ENCODE measurements at places on chromosomes 1 and 21.

DNA sequence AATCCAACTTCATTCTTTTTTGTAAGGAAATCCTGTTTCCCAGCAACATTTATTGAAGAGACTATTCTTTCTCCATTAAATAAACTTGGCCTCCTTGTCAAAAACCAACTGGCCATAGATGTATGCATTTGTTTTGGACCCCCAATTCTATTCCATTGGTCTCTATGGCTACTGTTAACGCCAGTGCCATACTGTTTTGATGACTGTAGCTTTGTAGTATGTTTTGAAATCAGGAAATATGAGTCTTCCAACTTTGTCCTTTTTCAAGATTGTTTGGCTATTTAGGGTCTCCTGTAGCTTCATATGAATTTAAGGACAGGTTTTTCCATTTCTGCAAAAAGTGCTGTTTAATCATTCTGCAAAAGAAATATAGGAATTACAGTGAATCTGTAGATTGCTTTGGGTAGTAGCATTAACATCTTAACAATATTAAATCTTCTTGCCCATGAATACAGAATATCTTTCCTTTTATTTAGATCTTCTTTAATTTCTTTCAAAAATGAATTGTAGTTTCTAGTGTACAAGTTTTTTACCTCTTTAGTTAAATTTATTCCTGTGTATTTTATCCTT lies 61.3 kb downstream of the ITGB3BP start:
- no peak for DNase-seq

DNA sequence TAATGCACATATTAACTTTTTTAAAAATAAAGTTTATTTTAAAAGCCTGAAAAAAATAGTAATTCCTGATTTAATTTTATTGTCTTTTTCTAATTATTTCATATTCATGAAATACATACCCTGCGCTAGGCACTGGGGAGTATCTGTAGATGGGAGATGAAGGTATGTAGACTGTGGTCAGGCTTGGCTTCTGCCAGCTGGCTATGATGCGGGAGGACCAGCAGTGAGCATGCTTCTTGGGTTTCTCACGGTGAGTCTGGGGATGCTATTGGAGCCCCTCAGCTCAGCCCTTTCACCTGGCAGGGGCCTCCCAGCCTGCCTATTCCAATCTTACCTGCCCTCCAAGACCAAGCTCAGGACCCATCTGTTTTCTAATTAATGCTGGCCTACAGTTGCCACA lies 138.4 kb downstream of the NOS1AP start:
- DNase-seq, result no peak

DNA sequence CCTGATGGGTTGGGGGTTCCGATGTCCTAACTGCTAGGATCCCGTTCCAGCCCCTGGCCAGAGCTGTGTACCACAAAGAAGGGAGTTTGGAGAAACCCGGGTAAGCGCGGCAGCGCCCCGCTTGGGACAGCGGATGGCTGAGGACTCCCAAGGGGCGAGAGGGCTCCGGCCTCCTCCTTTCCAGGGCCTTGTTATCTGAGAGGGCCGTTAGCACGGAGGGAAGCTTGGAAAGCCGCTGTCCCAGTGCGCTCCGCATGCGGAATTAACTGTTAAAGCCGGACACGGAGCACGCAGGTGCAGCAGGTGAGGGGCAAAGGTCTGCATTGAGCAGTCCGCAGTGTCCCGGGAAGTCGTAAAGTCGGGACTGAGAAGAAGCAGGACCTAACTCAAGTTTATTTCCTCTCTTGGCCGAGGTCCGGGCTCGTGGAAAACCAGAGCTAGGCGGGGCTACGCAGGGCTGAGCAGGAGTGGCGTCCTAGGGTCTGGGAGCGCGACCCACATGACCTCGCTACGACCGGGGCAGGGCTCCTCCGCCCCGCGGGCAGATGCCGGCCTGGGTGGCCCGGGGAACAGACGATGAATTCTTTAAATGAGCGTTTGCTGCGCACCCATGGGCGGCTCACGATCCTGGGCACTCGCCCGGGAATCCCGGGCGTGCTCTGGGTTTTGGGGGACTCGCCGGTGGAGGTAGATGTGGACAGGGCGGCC lies 4.5 kb downstream of the LHX4 start:
- no peak for DNase-seq

DNA sequence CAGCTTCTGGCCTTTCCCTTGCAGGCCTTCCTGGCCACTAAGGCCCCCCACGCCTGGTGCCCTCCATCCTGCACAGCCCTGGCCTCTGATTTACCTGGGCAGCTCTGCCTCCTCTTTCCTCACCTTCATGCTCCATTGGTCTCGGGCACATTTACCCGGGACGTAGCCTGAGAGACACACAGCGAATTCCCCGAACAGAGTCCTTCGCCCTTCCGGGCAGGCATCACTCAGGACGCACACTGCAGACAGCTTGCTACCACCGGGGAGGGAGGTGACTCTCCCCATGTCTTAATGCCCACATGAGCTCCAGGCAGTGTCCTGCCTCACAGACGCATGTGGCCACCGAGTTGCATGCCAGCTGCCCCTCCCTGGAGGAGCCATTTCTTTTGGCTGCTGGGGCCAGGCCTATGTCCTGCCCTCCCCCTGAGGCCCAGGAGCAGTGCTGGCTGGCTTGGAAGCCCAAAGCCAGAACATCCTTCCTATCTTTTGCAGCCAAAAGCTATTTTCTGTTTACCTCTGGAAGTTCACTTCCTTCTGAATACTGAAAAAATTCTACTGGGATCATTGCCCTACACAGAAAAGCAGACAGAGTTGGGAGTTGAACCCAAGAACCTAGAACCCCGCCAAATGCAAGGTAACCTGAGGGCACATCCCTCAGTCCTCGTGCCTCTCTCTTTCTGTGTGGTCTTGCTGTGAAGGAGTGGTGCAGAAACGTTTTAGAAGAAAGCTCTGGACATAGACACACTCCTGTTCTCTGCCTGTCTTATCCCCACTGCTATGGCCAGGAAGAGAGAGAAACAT lies 209.5 kb downstream of the TOMM20 start:
- DNase-seq, result no peak

DNA sequence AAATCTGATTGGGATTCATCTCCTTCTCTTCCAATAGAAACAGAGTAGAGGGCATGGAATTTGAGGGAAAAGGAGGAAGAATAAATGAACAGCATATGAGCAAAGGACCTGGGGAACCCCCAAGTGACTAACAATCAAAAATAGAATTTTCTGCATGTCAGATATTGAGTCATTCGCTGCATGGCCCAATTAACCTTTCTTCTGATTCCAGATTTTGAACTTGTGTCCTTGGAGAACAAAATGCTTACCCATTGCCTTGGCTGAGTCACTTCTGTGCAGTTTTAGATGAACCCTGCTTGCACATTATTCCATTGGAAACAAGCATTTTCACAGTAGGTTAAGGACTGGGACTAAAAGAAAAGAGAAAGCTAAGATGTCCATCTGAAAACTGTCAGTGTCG lies 390.5 kb downstream of the ST6GALNAC3 start:
- no peak for DNase-seq

- no peak for DNase-seq
Observed at GRCh38 chr1:198936371-198937083, 297.7 kb downstream of the PTPRC start.

DNA sequence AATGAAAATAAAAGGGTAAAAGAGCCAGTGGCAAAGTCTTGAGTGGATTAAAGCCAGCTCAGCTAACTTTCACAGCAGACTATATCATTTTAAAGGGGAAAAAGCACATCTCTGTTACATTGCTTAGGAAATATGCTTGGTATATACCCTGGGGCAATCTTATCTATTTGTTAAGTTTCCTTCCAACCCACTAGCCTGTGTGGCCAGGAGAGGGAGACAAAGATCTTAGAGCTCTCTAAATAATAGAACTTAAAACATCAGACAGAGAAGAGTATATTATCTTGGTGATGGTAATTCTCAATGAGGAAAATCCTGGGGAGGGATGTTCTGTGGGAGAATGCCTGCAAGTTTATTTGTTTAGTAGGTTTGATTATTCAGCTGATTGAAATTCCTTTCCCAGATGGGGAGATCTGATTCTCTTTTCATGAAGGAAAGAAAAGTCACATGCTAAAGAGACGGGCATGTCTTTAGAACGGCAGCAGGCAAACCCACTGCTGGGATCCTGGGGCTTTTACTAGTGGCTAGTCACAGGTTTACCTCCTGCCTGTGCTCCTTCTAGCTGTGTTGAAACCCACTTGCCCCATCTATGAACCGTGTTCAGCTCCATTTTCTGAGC lies 3.6 kb downstream of the KCNE2 start:
- no peak for DNase-seq

DNA sequence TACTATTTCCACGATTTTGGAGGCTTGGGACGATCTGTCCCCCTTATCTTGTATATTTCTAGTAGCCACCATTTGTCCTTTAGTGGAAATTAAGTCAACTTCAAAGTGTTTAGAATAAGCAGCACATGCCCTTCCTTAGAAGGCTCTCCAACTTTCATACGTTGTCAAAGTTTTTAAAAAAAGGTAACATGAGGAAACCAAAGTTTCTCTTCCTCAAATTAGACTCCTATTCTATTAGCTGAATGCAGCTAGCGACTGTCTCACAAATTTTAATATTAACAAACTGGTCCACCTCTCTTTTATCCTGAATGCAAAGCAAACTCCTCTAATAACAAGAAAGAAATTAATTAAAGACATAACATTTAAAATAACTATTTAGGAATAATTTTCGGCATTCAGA lies 6.9 kb downstream of the C1orf174 start:
- no peak for DNase-seq

DNA sequence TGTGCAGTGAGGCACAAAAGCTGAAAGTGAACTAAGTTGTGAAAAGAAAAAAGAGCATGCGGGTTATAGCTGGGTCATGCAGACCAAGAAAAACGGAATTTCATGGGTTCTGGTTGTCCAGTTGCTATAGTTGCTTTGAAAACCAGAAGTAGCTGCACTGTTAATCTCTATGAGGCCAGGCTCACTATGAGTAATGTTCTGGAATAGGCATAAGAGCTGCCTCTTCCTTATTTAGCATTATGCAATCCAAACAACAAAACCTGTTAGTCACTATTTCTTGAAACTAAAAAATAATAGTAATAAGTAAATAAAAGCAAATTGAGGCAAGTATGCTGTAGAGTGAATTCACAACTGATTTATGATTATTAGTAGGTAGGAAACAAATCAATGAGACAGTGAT lies 1383.7 kb downstream of the MRPL39 start:
- no peak for DNase-seq

DNA sequence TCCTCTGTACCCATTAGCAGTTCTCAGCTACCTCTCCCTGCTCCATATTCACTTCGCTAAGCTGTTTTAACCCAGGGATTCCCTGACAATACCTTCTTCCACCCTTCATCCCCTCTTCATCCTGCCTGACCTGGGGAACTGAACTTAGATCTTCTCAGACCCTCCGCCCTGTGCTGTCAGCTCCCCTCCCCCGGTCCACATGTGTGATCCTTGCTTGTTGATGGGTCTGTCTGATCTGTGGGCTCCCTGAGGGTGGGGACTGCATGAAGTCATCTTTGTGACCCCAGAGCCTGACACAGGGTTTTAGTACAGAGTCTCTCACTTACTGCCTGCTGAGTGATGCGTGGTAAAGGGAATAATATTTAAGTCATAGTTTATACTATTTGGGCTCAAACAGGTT lies 11.8 kb downstream of the CHAF1B start:
- no peak for DNase-seq

DNA sequence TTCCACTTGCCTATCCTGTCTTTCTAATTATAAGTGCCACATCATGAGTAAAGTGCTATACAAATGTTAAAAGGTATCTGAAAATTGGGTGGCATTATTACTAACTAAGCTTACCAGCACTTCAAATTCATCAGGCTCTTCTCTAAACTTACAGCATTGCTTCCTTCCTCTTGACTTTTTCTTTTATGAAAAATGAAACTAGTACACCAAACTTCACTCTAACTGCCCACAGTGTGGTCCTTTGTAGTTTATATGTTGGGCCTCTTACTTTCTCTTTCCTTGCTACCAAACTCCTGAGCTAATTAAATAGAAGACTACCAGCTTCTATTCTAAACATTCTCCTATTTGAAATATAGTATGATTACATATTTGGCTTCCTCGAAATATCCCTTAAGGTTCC lies 81.8 kb downstream of the NOTCH2 start:
- DNase-seq, result no peak

- no peak for DNase-seq
Observed at GRCh38 chr1:238177960-238178645, 287.4 kb upstream of the ZP4 start.

GRCh38 chr1:66022904-66023620 lies 230.4 kb downstream of the PDE4B start:
- no peak for DNase-seq

DNA sequence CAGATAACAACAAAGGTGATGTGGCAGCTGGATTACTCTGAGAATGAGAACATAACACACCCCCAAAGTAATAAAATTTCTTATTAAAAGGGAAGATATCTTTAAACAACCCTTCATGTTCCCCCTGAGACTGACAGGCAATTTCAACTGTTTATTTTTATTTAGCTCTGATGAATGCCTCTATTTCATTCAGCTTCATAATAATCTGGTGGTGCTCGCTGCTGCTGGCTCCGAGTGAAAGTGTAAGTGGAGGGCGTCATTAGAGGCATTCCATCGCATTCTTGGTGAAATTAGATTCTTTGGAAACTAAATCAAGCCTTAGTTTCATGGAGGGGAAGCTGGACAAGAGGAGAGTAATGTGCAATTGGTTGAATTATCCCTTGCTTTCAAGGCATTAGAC lies 128.9 kb downstream of the GRIK1 start:
- DNase-seq, result no peak

DNA sequence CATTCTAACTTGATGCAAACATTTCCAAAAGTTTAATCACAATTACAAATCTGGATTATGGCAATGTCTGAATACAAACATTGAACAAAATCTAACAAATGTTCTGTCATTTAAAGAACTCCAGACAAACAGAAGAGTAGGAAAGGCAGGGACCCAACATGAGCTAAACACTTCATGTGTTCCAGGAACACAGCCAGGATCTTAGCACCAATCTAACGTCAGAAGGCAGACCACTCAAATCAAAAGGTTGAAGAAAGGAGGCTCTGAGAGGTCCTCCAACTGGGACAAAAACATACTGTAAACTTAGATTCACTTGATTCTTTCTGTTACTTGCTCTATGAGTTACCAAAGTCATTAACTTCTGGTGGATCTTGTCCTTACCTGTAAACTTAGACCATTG lies 374.0 kb downstream of the NEGR1 start:
- no peak for DNase-seq

- no peak for DNase-seq
Observed at GRCh38 chr1:239913141-239913585, 178.5 kb upstream of the FMN2 start.

DNA sequence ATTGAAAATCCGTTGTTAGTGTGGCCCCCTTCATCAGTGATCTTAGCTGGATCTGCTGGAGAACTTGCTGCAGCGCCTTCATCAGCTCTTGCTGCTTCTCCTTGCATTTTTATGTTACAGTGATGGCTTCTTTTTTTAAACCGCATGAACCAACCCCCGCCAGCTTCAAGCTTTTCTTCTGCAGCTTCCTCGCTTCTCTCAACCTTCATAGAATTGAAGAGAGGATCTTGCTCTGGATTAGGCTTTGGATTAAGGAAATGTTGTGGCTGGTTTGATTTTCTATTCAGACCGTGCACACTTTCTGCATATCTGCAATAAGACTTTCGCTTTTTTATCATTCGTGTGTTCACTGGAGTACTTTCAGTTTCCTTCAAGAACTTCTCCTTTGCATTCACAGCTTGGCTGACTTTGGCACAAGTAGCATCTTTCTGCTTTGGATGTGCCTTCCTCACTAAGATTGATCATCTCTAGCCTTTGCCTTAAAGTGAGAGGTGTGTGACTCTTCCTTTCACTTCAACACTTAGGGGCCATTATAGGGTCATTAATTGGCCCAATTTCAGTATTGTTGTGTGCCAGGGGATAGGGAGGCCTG lies 13.1 kb downstream of the RNF187 start:
- DNase-seq, result no peak

Data from activated gamma-delta T cell (primary cell).